ENCODE measurements at places on chromosomes 5 and 9.

- peak; percentile 6 for DNase-seq
Measured at GRCh38 chr9:86405926-86406325, 51.7 kb upstream of the TUT7 start.

- DNase-seq = no peak
Measured at GRCh38 chr9:130160862-130161470, 11.2 kb upstream of the NCS1 start.

- DNase-seq = no peak
Measured at GRCh38 chr9:109863961-109864360, 84.0 kb downstream of the PALM2AKAP2 start.

- DNase-seq = no peak
Measured at GRCh38 chr9:132743931-132744479, 73.7 kb downstream of the GTF3C4 start.

DNA sequence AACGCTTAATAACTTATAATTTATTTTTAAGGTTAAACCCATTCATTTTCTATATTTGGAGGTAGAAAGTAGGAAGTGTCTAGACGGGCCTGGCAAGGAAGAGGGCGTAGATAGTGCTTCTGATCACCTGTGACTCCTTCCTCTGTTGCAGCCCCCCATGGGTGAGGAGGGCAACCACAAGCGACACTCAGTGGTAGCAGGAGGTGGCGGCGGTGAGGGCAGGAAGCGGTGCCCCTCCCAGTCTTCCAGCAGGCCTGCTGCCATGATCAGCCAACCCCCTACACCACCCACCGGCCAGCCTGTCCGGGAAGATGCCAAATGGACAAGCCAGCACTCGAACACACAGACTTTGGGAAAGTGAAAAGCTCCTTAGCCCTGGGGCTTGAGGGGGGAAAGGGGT lies 36.7 kb downstream of the FAXDC2 start:
- DNase-seq = no peak
